CD4-positive, alpha-beta T cell treated with Interferon gamma for 1 hour (primary cell): ENCODE measurements at places on chromosomes 1 and 21.

GRCh38 chr1:46221749-46222148 lies 18.6 kb downstream of the LURAP1 start:
- DNase-seq = no peak

DNA sequence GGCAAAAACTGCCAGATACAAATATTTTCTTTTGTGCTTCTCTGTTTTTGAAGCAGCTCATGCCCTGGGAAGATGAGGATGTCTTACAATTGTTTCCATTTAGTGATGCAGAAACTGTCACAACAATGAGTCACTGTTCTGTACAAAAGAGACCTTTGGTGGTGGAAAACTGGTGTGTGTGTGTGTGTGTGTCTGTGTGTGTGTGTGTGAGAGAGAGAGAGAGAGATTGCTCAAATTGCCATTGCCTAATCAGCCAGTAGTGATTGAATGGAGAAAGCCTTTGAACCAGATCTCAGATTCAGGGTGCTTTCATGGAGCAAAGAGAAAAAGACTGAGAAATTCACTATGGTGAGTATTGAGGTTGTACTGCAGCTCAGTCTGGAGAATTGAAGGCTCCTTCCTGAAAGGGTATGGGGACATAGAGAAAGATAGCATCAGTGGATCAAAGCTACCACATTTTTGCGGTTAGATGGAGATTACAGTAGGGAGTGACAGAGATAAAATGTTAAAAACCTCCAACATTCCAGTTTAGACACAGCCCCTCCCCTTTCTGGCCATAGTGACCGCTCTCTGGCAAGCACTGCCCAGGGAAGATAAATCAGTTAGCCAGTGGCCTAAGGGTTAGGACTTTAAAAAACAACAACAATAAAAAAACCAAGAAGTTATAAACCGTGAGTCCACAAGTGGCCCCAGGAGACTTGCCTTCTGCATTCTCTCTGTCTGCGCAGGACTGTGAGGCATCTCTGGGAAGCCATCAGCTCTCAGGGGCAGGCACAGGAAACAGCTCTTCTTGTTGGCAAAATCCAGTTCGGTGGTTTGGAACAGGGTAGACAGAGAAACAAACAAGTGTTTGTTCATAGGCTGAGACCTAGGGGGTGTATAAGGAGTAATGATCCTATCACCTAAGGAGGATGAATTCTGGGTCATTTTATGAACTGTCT lies 406.5 kb downstream of the DUSP10 start:
- no peak for DNase-seq

GRCh38 chr1:109929588-109930251 lies 19.1 kb downstream of the CSF1 start:
- no peak for DNase-seq

- DNase-seq = no peak
These were observed 281.1 kb upstream of the DUSP10 start for GRCh38 chr1:222023025-222023424.

DNA sequence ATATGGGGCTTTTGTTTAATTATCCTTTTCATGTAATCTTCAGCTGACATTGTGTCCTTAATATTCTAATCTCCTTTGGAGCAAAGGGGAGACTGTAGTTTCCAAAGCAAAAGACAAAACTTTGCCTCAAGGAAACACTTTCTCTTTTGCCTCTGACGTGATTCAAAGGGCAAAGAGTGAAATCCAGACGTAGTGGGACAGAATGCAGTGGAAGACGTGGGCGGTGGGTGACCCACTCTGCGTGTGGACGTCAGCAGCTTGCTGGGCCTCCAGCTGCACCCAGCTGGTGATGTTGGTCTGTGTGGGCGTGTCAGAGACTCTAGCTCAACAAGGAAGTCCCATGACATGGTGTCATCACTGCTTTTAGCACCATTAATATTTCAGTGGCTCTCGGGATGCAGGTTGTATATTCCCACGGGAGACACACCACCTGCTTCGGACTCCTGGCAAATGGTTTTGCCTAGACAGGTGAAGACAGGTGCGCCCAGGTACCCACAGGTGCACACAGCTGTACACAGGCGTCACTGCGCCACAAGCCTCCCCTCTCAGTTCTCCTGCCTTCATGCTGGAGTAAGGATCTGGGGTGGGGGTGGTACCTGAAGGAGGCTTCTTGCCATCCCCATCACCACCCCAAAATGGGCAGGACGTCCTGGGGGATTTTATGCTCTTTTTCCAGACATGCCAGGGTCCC lies 292.1 kb upstream of the VAMP3 start:
- no peak for DNase-seq

GRCh38 chr21:45104560-45104959 lies 30.2 kb downstream of the ADARB1 start:
- peak; percentile 31 for DNase-seq

GRCh38 chr1:223859058-223859457 lies 13.3 kb upstream of the TP53BP2 start:
- no peak for DNase-seq

GRCh38 chr1:156463874-156464273 lies 36.7 kb downstream of the MEF2D start:
- no peak for DNase-seq

- DNase-seq = no peak
These were observed 72.8 kb downstream of the DMRTA2 start for GRCh38 chr1:50350421-50350820.

DNA sequence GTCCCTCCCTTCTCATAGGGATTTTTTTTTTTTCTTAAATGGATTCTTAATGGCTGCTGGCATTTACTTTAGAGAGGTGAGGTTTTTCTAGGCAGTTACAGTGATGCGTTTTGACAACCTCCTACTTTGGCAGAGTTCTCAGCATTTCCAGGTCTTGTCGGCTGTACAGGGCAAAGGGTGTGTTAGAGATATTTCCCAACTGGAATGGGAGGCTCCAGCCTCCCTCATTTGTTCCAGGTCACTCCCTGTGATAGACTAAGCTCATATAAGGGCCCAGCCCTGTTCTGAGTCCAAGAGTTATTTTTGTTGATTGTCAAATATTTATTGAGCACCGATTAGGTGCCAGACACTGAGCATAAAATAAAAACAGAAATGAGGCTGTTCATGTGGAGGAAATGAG lies 7.6 kb upstream of the XKR8 start:
- DNase-seq = no peak

DNA sequence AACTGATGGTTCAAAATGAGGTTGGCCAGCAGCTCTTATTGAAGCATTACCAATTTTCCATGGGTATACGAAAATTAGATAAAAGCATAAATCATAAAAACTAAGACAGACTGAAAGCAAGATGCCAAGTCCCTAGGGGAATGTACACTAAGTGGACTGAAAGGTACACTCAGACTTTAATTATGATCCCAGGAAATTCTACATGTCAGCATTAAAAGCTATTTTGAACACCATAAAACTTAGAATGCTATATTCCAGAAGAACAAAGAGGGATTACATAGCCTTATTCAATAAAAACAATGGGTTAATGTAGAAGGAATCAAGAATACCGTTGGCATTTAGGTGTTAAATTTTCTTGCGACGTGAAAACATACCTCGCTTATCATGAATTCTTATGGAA lies 558.5 kb downstream of the LRRIQ3 start:
- DNase-seq = no peak

DNA sequence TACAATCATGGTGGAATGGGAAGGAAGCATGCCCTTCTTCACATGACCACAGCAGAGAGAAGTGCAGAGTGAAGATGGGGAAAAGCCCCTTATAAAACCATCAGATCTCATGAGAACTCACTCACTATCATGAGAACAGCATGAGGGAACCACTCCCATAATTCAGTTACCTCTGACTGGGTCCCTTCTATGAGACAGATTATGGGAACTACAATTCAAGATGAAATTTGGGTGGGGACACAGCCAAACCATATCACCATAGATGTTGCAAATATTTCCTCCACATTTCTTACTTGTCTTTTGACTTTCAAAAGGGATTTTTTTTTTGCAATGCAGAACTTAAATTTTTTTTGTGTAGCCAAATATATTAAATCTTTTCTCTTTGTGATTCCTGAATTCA lies 14.8 kb downstream of the SH3BGR start:
- no peak for DNase-seq

GRCh38 chr1:199590708-199591107 lies 436.8 kb upstream of the NR5A2 start:
- DNase-seq = no peak

DNA sequence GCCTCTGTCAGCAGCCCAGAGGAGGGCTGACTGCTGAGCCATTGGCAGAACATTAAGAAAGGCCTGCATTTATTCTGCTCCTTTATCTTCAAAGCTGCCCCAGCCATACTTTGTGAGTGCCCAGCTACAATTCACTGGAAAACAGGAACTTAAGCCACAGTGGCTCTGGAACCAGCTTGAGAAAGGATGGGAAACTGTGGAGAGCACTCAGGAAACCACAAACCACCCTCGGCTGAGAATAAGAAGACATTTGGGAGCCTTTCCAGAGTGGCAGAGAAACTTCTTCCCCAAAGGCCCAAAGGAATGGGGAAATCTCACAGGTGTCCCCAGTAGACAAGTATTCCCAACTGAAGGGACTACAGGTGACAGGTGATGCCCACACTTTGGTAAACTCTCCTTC lies 1.8 kb downstream of the LAMB3 start:
- DNase-seq = no peak

- DNase-seq = no peak
These were observed 15.2 kb downstream of the KIF1B start for GRCh38 chr1:10225573-10225972.

- no peak for DNase-seq
These were observed 10.2 kb downstream of the TAS1R2 start for GRCh38 chr1:18849261-18849711.

DNA sequence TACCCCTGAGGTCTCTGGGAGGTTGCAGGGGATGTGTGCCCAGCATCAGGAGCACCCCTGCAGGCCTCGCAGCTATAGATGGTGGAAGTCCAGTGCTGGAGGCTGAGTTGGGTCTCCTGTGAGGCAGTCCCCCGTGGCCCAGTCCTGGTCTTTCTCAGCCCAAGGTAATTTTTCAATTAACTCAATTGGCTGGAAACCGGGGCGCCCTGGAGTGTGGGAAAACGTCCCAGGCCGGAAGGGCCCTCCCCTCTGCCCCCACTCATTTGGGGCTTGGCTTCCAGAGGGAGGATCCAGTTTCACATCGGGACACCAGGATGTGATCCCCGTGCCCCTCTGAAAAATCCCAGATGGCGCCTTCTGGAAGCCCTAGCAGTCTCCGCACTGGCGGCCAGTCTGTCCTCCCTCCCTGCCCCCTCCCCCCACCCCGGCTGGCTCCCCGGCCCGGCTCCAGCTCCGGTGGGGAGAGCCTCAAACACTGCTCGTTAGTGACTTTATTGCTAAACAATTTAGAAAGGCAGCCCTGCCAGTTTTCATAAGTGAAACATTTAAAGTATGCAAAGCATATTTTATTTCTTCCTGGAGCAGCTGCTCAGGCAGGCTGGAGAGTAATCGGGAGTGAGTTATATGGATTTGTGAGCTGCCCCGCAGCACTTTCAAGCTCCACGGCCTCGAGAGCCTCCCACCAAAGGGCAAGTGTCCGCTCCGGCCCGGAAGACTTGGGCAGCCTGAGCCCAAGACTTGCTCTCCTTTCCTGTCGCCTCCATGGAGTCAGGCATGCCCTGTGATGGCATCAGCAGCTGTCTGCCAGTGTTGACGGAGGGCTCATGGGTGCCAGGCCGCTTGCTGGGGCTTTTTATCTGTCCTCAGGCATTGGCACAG lies 208.2 kb upstream of the TMEM51 start:
- DNase-seq = no peak

DNA sequence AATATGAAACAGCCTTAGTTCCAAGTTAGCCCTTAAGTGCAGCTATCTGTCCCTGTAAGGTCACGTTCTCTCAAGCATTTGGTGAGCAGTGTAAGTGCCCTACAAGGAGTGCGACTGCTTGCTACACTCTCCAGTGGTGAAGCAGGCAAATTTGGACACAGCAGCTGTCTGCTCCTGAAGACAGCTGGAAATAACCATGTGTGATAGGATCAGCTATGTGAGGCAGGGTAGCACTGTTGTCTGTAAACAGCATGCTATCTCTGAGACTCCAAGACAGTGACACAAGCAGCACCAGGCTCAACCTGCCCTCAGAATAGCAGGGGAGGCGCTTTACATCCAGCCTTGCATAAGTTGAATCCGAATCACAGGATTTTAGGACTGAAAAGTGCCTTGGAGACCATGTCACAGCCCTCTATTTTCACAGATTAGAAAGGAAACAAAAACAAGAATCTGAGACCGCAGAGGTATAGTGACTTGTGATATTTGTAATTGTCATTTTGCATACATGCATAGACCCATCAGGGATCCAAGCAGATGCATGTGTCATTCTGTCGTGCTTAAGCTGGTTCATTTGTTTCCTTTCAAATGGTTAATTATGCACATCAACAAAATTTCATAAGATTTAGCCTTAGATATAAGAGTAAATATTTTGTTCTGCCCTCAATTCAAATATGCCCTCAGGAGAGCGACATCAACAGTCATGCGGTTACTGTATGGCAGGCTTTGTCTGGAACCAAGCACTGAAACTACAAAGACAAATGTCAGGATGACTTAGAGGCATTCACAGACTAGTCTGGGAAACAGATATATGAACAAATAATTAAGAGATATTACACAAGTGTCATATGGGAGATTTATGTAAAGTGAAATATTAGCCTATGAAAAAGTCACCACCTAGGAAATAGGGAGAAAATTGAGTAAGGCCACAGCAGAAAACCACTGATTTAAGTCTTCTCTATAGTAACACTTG lies 134.9 kb upstream of the NRIP1 start:
- no peak for DNase-seq

- DNase-seq = no peak
These were observed 25.6 kb downstream of the RUNX1 start for GRCh38 chr21:35023396-35024070.

DNA sequence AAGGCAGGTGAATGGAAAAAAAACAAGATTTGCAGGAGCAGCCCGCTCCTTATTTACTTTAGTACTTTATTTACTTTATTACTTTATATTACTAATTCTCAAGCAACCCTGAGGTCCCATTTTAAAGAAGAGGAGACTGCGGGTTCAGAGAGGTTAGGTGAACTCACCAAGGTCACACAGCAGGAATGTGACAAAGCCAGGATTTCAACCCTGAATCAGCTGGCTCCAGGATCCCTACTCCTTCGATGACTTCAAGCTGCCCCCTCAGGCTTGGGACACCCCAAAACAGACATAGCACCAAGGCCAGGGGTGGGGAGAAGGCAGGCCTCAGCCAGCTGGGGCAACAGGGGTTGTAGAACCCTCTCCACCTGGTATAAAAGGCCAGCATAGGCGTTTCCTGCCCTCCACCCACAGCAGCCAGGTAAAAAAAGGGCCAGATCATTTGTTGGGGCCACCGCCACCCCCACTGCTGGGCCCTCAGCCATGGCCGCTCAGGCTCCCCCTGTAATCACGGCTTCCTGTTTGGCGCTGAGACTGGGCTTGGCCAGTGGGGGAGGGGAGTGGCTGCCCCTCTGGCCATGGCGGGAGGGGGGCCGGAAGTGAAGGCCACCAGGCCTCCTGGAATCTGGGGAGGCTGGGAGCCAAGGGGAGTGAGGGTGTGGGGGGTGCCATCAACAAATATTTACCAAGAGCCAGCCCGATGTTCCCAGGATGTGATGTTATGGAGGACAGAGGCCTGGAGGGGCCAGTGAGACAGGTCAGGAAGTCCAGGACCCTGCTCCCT lies 6.6 kb downstream of the SDC3 start:
- no peak for DNase-seq

GRCh38 chr1:234977875-234978396 lies 150.7 kb downstream of the TOMM20 start:
- DNase-seq = no peak
